Activated naive CD4-positive, alpha-beta T cell treated with Interleukin-2 at 50 U/mL for 16 hours (primary cell): ENCODE measurements at places on chromosomes 5 and 9.

GRCh38 chr9:34612788-34613390, 992 bp upstream of the RPP25L start:
- peak; percentile 71 for DNase-seq

- DNase-seq, result no peak
Observed at GRCh38 chr9:117545846-117546245, 131.0 kb upstream of the ASTN2 start.

DNA sequence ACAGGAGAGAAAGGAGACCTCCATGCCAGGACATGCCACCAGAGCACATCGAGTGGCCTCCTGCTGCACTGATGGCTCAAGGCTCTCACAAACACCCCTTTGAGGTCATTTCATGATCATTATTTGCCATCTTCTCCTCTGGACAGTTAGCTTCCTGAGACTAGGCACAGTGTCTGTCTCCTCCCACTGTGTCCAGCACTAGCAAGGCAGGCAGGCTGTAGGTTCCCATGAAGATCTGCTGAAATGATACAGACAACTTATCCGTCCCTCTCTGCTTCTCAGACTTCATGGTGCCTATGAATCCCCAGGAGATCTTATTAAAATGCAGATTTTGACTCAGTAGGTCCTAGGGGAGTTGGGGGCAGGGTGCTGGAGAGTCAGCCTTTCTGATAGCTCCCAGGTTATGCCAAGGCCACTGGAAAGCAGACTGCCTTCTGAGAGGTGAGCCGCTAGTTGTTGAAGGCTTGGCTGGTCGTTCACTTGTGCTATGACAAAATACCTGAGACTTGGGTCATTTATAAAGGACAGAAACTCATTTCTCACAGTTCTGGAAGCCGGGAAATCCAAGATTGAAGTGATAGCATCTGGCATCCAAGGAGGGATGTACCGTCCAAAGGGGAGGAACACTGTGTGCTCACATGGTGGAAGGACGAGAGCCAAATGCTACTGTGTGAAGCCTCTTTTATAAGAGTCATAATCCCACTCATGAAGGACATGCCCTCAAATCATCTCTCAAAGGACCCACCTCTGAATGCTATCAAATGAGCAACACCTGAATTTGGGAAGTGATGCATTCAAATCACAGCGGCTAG, 183.4 kb downstream of the SPOCK1 start:
- DNase-seq, result no peak

DNA sequence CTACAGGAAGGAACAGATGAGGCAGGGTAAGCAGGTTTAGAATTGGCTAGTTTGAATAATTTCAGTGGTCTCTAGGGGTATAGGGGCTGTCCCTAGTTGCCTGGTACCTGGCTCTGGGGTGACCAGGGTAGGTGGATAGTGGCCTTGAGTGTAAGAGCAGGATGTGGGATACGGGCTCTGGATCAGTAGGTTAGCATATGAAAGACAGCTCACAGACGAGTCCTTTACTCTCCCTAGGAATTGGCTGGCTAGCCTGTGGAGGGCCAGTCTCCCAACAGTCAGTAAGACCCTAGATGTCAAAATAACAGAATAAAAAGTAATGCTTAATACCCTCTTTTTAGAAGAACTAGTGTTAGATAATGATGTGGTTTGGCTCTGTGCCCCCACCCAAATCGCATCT, 16.6 kb upstream of the C9orf152 start:
- DNase-seq, result no peak

DNA sequence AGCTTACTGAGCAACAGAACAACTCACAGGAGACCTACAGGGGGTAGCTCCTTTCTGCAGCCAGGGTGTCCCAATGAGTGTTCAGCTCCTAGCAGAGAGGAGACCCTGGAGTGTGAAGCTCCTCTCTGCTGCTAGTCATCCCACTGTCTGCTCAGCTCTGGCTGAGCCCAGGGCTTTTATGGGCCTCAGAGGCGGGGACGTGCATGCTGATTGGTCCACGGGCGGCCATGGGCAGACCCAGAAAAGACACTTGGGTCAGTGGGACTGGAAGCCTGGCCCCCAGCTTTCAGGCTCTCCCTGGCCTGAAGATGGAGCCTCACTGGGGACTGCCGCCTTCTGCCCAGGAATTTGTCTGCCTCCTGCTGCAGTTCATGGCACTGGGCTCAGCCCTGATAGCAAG, 40.6 kb downstream of the TSPAN17 start:
- DNase-seq, result no peak

GRCh38 chr9:136962701-136963248, 10.7 kb downstream of the LCN12 start:
- DNase-seq, result no peak

DNA sequence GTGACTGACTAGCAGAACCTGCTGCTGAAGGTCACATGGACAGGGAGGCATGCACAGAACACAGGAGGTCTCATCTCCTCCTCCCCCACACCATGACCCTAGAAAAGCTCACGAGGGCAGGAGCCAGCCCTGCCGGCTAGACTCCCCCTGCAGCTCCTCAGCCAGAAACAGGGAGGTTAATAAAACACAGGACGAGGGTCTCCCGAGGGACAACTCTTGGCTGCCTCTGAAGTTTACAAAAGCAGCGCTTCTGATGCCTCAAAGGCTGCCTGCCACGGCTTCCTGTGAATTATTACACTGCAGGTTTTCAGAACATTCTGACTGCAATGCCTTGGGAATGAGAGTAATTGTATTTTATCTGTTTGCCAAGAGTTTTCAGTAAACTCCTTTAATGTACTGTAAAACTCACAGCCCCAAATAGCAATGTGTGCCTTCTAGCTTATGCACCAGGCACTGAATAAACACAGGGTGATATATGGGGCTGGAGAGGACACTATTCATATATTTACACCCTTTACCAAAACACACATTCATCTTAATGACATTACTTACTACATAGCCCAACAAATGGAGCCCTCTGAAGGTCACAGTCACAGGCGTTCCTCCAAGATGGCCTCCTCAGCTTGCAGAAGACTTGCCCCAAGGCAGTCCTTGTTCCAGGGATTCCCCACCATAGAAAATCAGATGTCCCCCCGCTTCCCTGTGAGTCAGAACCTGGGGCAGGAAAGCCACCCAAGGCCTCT, 83.7 kb downstream of the C5orf15 start:
- no peak for DNase-seq

DNA sequence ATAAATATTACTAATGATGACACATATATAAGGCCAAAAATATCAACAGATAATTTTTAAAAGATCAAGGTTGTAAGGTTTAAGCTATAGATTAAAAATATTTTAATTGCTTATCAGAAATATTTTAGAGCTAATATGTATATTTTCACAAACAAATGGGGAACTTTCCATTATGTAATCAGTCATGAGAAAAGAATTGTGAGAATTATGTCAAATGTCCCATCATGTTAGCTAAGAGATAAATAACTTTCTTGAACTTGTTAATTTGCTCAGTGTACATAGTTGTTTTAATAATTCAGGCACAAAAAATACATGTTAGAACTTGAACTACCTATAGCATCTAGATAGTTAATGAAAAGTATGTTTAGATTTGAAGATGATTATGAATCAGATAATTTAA, 67.7 kb downstream of the SYK start:
- no peak for DNase-seq

DNA sequence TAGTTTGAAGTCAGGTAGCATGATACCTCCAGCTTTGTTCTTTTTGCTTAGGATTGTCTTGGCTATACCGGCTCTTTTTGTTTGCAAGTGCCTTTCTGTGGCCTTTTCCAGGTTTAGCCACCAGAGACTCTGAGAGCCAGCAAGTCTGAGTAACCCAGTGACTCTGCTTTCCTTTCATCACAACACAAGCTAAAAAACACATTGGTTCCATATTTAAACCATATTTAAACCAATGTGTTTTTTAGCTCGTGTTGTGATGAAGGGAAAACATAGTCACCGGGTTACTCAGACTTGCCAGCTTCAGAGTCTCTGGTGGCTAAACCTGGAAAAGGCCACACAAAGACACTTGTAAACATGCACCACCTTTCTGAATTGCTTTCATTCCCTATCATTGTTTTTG, 493.3 kb downstream of the NTRK2 start:
- no peak for DNase-seq

DNA sequence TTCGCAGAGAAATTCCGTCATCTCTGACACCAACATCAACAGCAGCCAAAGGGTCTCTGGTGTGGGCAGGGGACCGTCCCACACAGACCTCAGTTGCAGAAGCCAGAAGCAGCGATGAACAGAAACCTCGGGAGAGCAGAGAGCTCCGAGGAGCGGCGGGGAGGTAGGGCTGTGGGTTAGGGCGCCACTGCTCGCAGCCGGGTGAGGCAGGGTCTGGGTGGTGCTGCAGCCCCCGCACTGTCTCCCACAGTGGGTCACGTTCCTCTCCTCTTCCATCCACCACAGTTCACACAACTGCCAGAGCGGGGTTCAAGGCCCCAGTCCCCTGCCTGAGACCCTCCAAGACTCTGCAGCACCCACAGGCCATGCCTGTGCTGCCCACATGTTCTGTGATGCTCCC, 99.9 kb downstream of the OLFM1 start:
- DNase-seq, result no peak

- DNase-seq, result no peak
Observed at GRCh38 chr5:111231119-111231518, 6.9 kb downstream of the CAMK4 start.

DNA sequence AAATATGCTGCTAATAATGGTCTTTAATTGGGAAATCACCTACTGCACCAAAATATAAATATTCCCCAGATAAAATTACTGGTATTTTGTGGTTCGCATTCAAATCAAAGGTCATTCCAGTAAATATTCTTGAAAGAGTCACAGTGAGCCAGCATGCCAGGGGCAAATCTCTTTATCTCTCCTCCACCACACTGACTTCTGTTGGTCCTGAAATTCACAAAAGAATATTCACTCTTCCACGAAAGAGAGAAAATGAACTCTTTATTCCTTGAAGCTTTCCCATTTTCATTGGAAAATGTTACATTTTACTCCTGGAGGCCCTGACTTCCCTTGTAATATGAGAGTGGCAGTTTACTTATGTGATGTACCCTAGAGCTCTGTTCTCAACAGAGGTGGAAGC, 39.7 kb downstream of the ZNF366 start:
- no peak for DNase-seq

- peak; percentile 52 for DNase-seq
Observed at GRCh38 chr9:137705443-137705863, 86.6 kb downstream of the EHMT1 start.

DNA sequence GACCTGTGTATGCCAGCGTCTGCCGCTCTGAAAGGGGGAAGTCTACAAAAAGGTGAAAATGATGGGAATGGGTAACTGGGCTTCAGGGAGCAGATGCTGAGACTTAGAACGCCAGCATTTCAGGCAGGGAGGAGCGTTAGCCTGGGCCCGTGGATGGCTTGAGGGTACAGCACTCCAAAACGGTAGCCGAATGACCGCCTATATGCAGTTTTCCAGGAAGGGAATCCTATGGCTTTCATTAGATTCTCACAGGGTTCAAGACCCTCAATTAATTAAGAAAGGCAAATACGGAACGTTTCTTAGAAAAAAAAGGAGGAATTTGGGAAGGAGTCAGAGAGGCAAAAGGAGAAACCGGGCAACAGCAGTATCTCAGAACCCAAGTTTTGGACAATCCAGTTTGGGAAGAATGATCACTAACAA, 639 bp downstream of the AMACR start:
- DNase-seq, result no peak

GRCh38 chr5:16901021-16901644, 35.0 kb downstream of the MYO10 start:
- no peak for DNase-seq

GRCh38 chr9:122354536-122355199, 16.2 kb upstream of the PTGS1 start:
- no peak for DNase-seq

DNA sequence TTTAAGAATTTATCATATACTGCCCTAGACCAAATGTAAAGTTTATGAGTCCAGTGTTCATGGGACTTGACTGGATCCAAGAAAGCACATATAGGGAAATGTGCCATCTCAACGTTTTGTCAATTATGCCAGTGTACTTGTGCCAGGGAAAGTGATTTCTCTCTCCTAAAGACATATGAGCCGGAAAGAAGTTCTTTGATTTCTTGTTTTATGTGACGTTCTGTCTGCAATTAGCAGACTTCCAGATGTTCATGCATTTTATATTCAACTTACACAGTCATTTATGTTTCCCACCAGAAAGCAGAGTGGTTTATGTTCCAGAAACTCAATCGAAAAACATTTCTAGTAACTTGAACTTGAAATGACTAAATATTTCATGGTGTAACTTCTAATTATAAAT, 203.8 kb downstream of the FAM170A start:
- DNase-seq, result no peak

DNA sequence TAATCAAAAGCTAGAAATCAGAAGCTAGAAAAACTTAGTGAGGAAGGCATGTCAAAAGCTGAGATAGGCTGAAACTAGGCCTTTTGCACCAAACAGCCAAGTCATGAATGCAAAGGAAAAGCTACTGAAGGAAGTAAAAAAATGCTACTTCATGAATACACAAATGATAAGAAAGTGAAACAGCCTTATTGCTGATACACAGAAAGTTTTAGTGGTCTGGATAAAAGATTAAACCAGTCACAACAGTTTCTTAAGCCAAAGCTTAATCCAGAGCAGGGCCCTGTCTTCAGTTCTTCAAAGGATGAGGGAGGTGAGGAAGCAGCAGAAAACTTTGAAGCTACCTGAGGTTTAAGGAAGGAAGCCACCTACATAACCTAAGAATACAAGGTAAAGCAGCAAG, 102.5 kb upstream of the SH3GL2 start:
- DNase-seq, result no peak

DNA sequence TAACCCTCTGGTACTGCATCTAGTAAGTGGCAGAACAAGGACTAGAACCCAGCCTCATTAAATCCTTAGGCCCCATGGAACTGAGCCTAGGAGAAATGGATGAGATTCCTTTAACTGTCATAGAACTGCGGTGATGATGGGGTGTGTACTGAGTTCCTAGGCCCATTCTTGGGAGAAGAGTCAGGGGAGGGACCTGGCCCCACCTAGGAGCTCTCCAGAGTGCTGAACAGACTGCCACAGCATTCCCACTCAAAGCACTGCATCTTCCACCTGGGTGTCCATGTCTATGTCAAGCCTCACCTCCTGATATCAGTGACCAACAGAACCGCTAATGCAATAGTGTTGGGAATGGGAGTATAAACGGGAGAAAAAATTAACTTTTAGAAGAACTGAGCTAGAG, 36.6 kb downstream of the TTLL11 start:
- no peak for DNase-seq

GRCh38 chr5:25688156-25688555, 1043.4 kb upstream of the CDH10 start:
- DNase-seq, result no peak

- no peak for DNase-seq
Observed at GRCh38 chr9:38010918-38011704, 57.9 kb downstream of the SHB start.

DNA sequence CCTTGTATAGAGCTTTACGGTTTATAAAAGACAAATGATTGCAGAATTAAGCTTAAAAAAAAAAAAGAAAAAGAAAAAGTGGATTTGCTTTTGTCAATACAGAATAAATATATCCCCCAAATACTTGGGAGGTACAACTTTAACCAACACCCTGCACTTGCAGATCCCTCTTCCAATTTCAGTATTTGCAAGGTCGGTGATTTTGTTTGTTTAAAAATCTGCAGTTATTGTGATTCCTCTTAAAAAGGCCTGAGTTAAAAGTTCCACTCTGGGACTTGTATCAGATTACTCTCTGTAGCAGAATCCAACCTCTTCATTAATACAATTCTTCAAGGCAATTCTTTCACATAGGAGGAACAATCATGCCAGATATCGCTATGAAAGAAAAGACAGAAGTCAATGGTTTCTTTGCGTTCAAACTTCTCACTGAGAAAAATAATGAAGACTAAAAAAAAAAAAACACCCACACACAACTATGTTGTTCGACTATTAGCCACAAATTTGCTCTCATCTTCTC, 400.9 kb downstream of the EBF1 start:
- DNase-seq, result no peak

GRCh38 chr9:136882109-136882946, 4.0 kb upstream of the TRAF2 start:
- DNase-seq, result peak; percentile 93
